ENCODE measurements at places on chromosomes 12 and 14.

- no peak for DNase-seq
Observed at GRCh38 chr12:81229759-81230158, 151.9 kb downstream of the ACSS3 start.

- DNase-seq: no peak
Observed at GRCh38 chr14:81416194-81416952, 16.2 kb upstream of the STON2 start.

- DNase-seq: peak; percentile 58
Observed at GRCh38 chr12:39427360-39427808, 15.5 kb downstream of the KIF21A start.

DNA sequence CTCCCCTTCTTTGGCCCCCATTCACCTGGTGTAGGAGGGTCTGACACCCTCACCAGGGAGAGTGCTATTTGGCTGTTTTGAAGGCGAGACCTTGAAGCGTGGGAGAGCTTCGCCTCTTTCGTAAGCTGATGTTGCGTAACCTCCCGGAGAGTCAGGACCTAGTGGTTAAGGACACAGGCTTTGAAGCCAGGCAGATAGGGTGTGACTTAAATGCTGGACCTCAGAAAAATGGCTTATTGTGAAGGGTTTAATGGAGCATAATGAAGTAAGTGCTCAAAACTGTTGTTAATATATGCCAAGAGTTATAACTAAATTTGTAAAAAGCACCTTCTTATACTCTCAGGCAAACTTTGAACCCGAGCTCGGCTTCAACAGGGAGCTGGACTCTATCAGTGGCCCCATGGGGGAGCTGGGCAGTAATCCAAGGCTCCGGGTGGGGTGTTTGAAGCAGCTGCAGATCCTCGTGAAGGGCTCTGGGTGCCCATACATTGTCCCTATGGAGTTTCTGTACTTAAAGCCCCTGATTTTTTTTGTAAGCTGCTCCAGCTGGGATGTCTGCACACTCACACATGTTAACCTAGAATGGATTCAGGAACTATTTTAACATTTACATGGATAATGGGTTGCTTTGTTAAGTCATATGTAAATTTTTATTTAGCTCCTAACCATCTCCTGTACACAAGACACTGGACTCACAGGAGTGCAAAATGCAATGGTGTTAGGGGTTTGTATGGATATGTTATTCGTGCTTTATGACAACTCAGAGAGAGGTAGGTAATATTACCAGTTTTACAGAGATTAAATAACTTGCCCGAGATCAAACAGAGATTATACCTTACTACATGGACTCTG lies 26.0 kb downstream of the PPFIBP1 start:
- peak; percentile 98 for DNase-seq

DNA sequence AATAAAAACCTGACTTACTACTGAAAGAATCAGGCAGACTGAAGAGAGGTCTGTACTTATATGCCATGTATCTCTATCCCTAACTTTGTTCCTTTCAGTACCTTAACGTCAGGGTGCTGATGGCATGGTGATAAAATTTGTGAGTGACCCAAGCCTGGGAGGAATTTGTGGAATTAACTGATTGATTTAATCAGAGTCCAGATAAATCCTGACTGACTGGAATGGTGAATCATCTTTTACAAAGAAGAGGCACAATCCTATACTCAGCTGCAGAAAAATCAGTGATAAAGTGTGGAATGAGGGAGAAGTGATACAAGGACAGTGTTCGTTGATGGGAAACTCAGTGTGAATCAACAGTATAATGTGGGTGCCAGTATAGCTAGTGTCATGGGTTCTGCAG lies 3.7 kb downstream of the TDG start:
- peak; percentile 47 for DNase-seq

GRCh38 chr12:67761566-67761965 lies 113.0 kb downstream of the DYRK2 start:
- DNase-seq: no peak

DNA sequence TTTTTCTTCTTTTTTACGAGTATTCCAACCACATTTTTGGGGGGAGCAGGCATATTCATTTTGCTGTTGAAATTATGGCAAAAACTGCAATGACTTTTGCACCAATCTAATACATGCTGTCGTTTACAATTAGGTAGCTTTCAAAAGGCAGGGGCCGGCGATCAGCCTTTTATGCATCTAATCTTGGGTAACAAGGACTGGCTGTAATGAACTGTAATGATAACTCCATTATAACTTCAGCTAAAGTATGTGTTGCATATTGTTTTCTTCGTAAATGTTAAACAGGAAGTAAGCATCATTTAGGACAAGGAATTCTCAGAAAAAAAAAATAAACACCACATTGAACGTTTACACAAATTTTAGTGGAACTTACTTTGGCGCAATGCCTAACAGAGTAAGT lies 30.3 kb upstream of the KLRF1 start:
- DNase-seq: peak; percentile 28

DNA sequence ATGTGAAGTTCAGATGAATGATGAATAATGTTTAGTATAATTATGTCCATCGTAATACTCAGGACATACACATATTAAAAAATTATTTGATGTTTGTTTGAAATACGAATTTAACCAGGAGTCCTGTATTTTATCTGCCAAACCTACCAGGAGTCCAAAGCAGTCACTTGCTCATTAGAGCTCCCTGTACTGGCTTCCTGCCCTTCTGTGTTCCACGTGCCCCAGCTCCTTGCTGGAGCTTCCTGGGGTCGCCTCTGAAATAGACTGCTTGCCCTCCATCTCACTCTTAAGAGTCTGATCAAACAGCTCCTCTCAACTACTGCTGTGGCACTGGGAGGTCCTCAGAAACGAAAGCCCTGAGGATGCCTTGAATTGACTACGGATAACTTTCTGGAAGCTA lies 87.3 kb upstream of the DHRS4 start:
- no peak for DNase-seq
